ENCODE measurements at places on chromosomes 2 and 18. TPM values are rescaled to one million over a fixed set of nuclear protein-coding genes. Genes with fewer than 3 reads are reported as not detected.

FKBP7 gene
- total RNA-seq = 28.0 TPM

SLC30A3 gene
- total RNA-seq = 1.8 TPM

SH3RF3 gene
- 24.4 TPM for total RNA-seq

ZNF407 gene
- 21.1 TPM for total RNA-seq

DNER gene
- total RNA-seq = 0.45 TPM

CFC1 gene
- not detected for total RNA-seq

LRATD1 gene
- total RNA-seq = 2.0 TPM

ATP6V1C2 gene
- total RNA-seq = 0.49 TPM

AMER3 gene
- total RNA-seq = not detected

UGT1A5 gene
- total RNA-seq = not detected

PSMA8 gene
- not detected for total RNA-seq

INHA gene
- total RNA-seq = 0.51 TPM

INPP5D gene
- total RNA-seq = 51.2 TPM

GLI2 gene
- 18.5 TPM for total RNA-seq

TM4SF20 gene
- not detected for total RNA-seq

OTOS gene
- total RNA-seq = not detected

FAM124B gene
- total RNA-seq = 2.4 TPM

SMYD5 gene
- total RNA-seq = 17.9 TPM

Measured in aorta (tissue), 5 donors.